ENCODE measurements at places on chromosomes 5 and 9.
A peak's percentile ranks its signal among the peaks of the same experiment; 100 is the strongest.

GRCh38 chr9:121178676-121179372 lies 22.8 kb downstream of the RAB14 start:
- DNase-seq = no peak

DNA sequence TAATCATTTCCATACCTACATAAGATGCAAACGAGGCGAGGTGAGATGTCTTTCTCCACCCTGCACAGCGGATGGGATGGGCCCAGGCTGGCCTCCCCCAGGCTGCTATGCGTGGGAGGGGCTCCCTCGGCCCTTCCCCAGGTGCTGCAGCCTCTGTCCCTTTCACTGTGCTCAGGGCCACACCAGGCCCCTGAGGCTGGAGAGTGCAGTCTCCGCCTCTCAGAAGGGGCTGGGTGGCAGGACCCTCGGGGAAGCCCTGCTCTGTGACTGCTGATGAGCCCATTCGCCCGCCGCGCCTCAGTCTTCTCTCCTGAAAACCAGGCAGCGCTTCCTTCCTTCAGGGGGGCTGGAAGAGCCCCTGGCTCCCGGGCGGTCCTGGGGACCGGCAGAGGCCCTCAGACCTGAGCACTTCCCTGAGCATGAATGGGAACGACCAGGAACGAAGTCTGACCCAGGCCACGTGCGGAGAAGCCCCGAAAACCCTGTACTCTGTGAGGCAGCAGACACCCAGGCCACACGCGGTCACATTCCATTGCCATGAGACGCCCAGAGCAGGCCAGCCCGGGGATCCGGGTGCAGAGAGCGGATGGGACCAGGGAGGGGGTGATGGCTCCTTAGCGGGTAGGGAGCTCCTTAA lies 21.9 kb upstream of the NOTCH1 start:
- DNase-seq = no peak

- DNase-seq = no peak
Observed at GRCh38 chr9:131391020-131391419, 2.9 kb upstream of the PRRC2B start.

GRCh38 chr5:23314827-23315226 lies 192.6 kb upstream of the PRDM9 start:
- no peak for DNase-seq

DNA sequence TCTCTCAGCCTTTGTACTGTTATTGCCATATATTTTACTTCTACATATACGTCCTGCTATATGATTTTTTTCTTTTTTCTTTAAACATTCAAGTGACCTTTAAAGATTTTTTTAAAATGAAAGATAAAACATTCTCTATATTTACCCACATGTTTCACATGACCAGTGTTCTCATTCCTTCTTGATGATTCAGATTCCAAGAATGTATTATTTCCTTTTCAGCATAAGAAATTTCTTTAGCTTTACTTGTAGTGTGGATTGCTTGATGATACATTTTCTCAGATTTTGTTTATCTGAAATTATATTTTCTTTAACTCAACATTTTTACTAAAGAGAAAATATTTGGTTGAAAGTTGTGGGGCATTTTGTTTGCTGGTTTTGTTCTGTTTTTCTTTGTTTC lies 792.1 kb downstream of the BRINP1 start:
- DNase-seq = no peak

GRCh38 chr9:129596541-129597331 lies 24.2 kb downstream of the C9orf50 start:
- DNase-seq = no peak

DNA sequence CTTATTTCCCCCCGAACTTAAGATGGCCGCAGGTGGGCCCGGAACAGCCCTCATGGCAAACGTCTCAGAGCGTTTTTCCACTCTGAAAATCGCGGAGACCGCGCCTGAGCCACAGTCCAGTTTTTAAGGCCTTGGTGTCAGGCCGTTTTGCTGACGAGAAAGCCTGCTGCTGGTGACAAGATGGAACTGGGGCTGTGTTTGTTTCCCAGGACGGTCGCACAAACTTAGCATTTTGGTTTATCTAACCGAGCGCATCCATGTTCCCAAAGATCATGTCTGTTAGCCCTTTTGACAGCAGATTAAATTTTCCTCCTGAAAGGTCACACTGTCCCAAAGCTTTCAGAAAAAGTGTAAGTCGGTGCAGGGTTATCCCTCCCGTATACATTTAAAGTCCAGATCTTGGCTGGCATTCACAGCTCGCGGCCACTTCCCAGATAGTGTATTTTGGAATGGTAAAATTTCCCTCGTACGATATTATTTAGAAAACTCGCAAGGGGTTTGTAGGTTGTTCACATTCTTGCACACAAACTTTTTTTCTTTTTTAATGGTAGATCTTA lies 812 bp downstream of the SREK1 start:
- DNase-seq = no peak

DNA sequence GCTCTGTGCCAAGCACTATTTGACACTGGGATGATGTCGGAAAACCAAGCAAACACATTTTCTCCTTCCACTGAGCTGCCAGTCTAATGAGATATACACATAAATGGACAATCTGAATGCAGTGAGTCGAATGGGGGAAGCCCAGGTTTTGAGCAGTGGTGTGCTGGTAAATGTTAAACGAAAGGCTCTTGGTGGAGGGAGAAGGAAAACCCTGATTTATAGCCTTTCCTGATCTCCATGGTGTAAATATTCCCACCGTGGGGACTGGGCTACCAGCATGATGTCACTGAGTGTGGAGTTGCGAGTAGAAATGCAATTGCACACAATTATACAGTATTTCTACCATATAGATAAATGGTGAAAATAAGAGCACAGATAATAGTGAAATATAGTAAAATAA lies 5.0 kb upstream of the GSN start:
- DNase-seq = no peak

DNA sequence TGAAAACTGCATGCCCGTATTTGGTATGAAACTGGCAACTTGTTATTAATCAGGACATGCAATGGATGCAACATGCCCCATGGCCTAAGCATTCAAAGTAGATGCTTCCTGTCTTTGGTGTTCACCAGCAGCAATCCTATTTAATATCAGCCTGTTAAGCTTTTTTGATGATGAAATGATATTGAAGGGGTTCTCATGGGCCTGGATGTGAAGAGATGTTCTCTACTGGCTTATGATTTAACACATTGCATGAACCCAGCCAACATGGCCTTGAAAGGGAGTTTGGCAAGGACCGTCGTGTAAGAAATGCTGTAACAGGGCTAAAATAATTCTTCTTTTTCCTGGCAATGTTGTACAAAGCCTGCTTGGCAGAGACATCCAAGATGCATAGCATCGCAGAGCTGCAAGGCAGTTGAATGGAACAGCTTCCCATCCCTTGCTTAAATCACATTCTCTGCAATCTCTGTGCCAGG lies 111.2 kb downstream of the SMARCA2 start:
- DNase-seq = no peak

- no peak for DNase-seq
Observed at GRCh38 chr5:88952996-88953643, 70.1 kb upstream of the MEF2C start.

- DNase-seq = peak; percentile 17
Observed at GRCh38 chr9:98885575-98886295, 58.0 kb upstream of the COL15A1 start.

DNA sequence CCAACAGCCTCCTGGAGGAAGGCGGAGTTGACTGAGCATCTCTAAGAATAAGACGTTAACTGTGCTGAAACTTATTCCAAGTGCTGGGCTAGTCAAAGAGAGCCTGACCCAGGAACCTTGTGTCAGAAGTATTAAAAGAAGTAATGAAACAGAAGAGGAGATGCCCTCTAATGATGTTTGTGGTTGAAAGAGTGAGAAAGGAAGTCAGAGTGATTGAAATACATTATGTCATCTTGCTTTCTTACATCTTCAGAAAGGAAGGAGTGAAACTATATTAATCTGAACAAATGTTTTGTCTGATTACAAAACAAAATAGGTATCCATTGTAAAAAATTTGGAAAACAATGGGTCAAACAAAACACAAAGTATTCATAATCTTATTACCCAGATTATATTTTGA lies 460.7 kb downstream of the NTRK2 start:
- no peak for DNase-seq

DNA sequence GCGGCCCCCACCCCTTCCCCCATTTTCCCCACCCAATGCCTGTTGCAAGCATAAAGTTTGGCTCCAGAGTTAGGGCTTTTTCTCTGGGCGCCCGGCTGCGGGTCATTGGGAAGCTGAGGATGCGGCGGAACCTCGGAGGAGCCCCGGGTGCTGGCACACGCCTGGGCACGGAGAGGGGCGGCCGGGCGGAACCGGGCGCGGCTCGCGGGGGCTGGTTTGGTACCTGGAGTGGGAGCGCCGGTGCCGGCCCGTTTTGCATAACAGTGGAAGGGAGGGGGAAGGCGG lies 1.2 kb downstream of the PPARGC1B start:
- DNase-seq = no peak

DNA sequence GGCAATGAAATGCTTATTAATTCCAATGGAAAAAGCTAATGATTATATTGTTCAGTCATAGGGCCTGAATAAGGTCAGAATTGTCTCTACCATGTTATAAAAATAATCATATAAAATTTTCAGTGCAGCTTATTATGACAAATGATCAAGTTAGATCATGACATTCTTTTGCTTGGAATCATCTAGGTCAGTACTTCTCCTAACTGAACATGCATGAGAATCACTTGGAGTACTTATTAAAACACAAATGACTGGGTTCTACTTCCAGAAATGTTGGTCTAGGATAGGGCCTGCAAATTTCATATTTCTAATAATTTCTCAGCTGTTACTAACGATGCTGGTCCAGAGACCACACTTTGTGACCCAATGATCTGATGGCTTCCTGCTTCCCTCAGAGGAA lies 806.0 kb upstream of the ZNF608 start:
- DNase-seq = no peak

DNA sequence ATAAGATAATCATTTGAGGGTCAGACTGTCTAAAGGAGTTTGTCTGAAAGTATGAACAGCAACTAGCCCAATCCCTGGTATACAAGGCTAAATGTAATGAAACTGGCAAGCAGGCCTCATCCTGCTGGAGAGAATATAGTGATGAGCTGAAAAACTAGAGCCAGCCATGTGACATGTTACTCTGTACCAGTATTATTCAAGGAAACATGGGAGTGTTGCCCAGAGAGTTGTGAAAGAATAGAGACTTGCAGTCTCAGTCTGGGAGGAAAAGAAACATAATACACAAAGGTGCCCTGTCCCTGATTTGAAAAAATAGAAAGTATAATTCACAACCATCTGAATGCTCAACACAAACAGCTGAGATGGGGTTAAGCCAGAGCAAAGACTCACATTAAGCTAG lies 37.9 kb upstream of the HTR1A start:
- no peak for DNase-seq

DNA sequence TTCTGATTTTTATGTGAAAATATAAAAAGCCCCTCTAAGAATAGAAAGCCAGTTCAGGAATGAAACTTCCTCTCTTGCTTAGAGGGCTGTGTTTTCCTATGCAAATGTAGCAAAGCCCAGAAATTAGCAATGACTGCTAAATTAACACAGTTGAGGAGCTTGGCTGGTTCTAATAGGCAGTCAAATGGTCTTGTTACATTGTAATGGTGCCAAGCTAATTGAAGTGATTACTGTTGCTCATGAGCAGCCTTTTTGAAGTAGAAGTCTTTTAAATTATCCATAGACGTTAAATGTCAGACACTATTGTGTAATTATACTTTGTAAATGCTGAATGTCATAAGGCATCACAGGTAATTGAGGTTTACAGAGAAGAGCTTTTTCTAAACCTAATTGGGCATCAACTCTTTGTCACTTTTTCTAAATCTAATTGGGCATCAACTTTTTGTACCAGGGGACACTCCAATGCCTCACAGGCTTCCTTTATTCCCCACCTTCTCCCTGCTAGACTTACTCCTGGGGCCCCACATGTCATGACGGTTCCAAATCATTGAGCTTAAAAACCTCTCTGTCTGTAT lies 229.1 kb downstream of the PSAT1 start:
- DNase-seq = no peak
